ENCODE measurements at places on chromosomes 3 and 15.

DNA sequence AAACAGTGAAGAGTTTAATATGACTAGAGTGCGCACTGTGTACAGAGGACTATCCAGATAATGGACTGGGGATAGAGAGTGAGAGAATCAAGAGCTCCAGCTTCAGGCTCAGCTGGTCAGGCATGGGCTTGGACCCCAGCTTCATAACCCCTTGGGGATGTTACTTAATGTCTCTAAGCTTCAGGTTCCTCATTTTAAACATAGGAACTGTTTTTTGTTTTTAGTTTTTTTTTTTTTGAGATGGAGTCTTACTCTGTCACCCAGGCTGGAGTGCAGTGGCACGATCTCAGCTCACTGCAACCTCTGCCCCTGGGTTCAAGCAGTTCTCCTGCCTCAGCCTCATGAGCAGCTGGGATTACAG is 9.9 kb upstream of the BRPF1 start:
- DNase-seq, result no peak

DNA sequence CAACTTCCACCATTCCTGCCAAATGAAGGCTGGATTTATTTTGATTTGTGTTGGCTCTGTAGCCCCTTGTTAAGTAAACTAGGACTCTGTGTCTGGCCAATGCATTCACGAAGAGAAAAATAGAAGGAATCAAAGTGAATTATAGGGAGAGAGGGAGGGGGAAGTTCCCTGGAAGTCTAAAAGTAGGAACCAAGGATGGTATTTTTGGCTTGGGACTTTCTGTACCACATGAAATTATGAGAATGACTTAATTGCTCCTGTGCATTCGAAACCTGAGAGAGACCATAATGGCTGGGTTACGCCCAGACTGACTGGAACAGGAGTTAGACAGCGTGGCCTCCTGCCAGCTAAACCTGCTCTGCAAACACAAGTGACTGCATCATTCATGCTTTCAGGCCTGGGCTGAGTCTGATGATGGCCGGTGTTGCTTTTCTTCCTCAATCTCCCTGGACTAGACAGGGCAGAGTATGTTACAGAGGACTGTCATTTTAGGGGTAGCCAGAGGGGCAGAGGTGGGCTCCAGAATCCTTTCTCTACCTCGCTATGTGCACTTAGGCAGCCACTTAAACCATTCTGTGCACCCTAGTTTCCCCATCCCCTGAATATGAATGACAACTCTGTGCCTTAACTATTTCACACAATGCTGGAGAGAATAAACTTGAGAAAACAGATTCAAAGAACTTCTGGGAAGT is 58.9 kb downstream of the MYO1E start:
- DNase-seq, result no peak

DNA sequence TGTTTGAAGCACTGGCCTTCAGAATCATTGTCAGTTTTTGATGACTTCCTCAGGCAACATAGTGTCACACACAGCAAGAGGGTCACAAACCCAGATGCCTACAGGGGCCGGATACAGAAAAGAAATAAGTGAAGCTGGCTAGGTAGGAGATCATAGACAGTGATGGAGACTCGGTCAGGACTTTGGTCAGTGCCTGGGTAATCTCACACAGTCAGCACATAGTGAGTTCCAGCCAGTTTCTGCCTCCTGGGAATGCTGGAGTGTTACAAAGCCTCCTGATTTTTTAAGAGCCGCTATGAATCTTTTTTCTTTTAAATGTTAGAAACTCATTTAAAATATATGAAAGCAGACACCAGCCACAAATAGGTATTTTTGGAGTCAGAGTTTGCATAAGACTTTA is 399.1 kb downstream of the IL5RA start:
- DNase-seq, result no peak

DNA sequence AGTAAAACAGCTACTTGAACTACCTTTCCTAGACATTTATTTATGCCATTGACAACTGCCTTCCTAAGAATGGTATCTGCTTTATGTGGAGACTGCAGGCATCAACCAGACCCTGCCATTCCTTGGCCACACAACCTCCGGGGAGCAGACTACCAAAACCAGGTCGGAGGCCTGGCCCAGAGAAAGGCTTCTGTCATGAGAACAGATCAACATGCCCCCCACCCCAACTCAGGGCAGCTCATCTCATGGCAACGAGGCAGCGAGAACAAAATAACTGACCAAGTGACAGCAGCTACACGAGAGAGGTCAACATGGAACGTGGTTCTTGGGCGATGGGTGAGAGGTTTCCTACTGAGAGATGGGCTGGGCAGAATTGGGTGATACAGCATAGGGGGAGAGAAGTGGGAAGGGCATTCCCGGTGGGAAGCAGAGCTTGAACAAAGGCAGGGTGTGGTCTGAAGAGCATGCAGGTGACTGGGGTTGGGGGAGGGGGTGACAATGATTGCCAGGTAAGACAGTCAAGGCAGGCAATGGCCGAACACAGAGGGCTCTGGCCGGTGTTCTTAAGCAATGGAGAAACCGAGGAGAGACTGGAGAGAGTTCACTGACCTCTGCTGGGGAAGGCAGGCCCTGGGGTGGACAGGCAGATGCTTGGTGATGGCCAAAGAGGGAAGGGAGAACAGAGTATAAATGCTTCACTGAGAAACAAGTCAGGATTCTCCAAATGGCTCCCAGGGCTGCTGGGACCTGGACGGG is 33.9 kb downstream of the CCDC12 start:
- no peak for DNase-seq

DNA sequence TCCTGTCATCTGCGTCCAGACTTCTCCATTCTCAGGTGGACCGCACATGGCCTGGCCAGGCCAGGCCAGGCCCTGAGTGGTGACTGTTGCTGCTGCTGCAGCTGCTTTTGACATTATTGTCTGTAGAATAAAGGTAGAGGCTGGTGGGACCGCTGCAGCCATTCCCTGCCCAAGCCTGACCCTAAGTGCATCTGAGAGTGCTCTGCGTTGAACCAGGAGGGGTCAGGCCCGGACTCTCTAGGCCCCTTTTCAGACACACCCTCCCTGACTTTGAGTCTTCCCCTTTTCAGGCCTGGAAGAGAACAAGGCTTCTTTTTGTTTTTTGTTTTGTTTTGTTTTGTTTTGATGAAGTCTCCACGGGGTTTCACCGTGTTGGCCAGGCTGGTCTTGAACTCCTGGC is 54.6 kb upstream of the FLNB start:
- no peak for DNase-seq

GRCh38 chr3:31392568-31392967 is 140.2 kb upstream of the STT3B start:
- no peak for DNase-seq

GRCh38 chr3:6417174-6417573 is 443.7 kb upstream of the GRM7 start:
- no peak for DNase-seq

GRCh38 chr3:105598042-105598796 is 231.5 kb downstream of the ALCAM start:
- no peak for DNase-seq

- DNase-seq, result no peak
These were observed 190.6 kb upstream of the PROK2 start for GRCh38 chr3:71975573-71975972.

GRCh38 chr3:183809270-183809669 is 16.1 kb downstream of the MAP6D1 start:
- DNase-seq, result no peak

GRCh38 chr3:170467007-170467406 is 48.3 kb downstream of the CLDN11 start:
- DNase-seq, result no peak

- no peak for DNase-seq
These were observed 39.2 kb downstream of the ROPN1B start for GRCh38 chr3:126008219-126008618.

GRCh38 chr15:78167227-78167888 is 18.2 kb downstream of the IDH3A start:
- DNase-seq, result no peak

DNA sequence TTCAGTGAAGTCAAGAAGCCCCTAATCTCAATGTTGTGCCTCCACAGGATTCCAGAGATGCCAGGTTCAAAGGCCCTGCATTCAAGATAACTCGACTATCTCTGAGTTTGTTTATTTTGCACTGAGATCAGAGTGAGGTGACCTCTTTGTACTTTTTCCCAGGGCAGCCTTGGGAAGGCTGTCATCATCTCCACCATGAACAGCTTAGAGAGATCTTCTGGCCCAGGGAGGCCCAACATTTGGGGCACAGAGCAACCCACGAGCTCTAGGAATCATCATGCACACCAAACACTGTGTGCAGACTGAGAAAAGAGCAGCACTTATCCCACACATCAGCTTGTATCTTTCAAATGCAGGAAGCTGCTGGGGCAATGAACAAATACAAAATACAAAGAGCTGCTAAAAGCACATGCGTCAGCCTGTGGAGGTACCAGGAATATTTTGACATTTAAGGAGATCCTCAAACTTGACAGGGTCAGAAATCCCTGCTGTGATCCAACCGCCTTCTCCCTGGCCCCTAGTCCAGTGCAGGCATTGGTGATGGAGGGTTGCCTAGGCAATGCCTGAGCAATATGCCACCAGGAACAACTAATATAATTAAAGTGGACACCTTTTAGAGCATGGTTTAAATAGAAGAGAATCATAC is 33.6 kb downstream of the TRIM42 start:
- no peak for DNase-seq

- DNase-seq, result no peak
These were observed 122.6 kb downstream of the EPHB1 start for GRCh38 chr3:134917631-134918030.

- no peak for DNase-seq
These were observed 806.3 kb downstream of the DIPK2A start for GRCh38 chr3:144777906-144778305.

GRCh38 chr3:19506171-19506570 is 357.9 kb downstream of the KCNH8 start:
- no peak for DNase-seq

DNA sequence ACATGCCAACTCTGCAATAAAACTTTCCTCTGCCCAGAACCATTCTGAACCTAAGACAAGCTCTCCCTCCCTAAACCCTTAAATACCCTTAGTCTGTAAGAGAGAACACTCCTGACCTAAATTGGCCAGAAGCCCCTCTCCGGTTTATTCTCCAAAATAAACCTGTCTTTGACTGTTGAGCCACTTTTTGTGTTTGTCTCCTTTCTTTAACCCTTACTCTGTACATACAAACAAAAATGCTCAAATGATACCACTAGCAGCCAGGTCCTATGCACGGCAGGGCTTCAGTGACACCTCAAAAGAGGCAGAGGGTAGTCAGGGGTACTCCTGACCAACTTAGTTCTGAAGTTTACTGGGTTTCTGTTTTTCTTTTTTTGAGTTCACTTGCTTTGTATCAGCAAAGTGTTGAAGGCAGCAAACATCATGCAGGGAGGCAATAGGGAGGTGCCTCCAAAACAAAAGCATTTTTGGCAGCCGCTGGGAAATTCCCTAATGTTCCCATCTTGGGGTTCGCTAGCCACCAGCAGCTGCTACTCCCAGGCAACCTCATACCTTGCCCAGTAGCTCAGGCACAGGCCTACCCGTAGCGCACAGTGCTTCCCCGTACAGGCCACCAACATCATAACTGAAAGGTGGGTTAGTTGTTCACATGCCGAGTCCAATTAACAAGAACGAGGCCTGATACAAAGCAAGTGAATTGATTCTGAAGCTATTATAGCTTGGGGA is 62.9 kb upstream of the GCNT3 start:
- DNase-seq, result no peak

- no peak for DNase-seq
These were observed 2.8 kb upstream of the C15orf40 start for GRCh38 chr15:83014205-83014653.

DNA sequence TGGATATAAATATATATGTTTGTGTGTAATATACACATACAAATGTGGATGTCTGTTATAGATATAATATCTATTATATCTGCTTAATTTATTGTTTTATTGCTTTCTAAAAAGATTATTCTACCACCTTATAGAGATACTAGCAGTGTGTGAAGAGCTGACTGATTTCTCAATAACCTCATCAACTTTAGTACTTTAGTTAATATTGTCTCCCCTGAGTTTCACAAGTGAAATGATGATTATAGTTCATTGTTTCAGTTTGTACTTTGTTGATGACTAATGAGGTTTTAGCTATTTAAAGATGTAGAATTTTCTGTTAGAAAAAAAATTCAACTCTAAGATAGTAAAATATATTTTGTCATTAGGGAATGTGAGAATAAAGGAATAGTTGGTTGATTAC is 11.4 kb downstream of the RSRC1 start:
- no peak for DNase-seq

GRCh38 chr3:72567474-72567873 is 280.8 kb downstream of the SHQ1 start:
- no peak for DNase-seq

DNA sequence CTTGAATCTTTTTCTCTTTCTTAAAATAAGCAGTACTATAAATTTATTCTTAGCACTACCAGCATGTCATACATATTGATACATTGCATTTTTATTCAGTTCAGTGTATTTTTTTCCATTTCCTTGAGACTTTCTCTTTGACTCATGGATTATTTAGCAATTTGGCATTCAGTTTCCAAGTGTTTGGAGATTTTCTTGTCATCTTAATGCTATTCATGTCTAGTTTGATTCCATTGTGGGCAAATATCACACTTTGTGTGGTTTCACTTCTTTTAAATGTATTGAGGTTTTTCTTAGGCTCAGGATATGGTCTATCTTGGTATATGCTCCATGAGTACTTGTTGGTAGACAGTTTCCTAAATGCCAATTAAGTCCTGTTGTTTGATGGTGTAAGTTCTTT is 99.5 kb downstream of the CHRNA7 start:
- DNase-seq, result no peak

DNA sequence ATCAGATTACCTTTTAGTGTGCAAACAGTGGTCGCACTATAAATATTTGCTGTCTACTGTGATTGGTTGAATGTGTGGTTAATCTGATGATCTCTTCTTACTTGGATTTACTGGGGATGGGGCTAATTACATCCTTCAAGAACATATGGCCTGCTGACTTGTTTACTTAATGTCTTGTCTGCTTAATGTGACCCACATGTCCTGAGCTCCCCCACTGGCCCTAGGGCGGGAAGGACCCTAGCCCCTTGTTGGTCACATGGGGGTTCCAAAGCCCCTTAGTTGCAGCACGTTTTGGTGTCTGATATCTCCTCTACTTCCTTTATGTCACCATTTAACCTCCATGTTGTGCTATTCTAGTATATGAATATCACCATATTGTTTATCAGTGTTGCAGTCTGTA is 17.8 kb upstream of the P2RY12 start:
- DNase-seq, result no peak

GRCh38 chr3:12966847-12967605 is 106.2 kb downstream of the IQSEC1 start:
- DNase-seq, result no peak

- no peak for DNase-seq
These were observed 69.9 kb downstream of the FILIP1L start for GRCh38 chr3:100044369-100044768.

GRCh38 chr3:87181551-87181950 is 45.6 kb upstream of the CHMP2B start:
- no peak for DNase-seq

GRCh38 chr15:63920504-63921175 is 86.9 kb upstream of the HERC1 start:
- DNase-seq, result no peak

- no peak for DNase-seq
These were observed 189.8 kb downstream of the MBNL1 start for GRCh38 chr3:152458376-152459117.

GRCh38 chr15:64166102-64166890 is 3.5 kb upstream of the PPIB start:
- no peak for DNase-seq

- no peak for DNase-seq
These were observed 38.0 kb upstream of the TIMP4 start for GRCh38 chr3:12196684-12197083.

All from activated CD4-positive, alpha-beta T cell treated with anti-CD3 and anti-CD28 coated beads, Interleukin-2, amount 50 U/mL, for 1 hour (primary cell).